ENCODE measurements at places on chromosomes 4 and X.

GRCh38 chr4:167713756-167714155 is 378.6 kb upstream of the ANXA10 start:
- DNase-seq, result no peak

DNA sequence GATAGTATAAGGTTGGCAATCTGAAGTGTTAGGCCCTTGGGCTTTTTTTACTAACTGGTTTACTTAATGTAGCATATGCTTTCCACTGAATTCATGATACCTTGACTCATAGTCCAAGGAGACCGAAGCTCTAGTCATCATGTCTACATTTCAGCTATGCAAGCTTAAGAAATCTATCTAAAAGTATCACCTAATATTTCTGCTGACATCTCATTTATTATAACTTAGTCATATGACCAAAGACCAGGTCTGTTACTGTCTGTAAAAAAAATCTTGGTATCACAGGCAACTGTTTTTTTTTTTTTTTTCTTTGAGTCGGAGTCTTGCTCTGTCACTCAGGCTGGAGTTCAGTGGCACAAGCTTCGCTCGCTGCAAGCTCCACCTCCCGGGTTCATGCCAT is 814.0 kb upstream of the NDST4 start:
- no peak for DNase-seq

GRCh38 chrX:19064175-19064574 is 58.1 kb downstream of the ADGRG2 start:
- DNase-seq, result no peak

DNA sequence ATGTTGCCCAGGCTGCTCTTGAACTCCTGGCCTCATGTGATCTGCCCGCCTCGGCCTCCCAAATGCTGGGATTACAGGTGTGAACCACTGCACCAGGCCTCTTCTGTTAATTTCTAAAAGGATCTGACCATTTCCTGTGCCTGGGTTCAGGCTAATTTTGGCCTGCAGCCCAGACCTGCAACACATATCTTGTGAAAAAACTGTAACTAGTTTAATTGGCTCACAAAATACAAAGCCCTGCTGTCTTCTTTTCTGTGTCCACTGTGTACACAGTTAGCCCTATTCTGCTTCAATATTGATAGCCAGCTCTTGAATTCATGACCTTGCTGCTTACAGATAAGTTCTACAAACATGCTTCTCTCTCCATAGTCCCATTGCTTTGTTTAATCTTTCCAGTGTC is 753.5 kb downstream of the PDHA2 start:
- DNase-seq, result no peak

Measured in activated naive CD4-positive, alpha-beta T cell treated with anti-CD3 and anti-CD28 coated beads, Interleukin-2, amount 10 ng/mL, durations not matched to agents 7 days and 5 days (primary cell).